Fibroblast of skin of right quadriceps (primary cell): ENCODE measurements at places on chromosomes 3 and 15.

GRCh38 chr15:39510001-39510701 is 70.7 kb upstream of the THBS1 start:
- no peak for DNase-seq

- no peak for DNase-seq
These were observed 288.8 kb downstream of the ZBTB20 start for GRCh38 chr3:114858329-114858728.

DNA sequence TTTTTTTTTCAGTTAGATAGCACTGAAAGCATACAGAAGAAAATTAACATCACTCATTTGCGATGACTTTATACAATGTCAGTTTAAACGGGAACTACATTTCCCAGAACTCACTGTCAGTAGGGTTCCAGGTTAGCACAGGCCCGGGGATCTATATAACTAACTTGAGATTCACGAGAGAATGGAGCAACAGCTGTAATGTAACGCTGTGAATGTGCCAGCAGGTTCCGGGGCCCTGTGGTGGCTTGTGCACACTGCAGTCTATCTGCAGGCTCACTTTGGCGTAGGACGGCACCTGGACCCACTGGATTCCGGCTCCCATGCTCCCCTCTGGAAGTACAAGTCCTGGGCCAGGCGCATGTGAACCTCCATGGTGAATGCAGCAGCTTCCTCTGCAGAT is 19.4 kb downstream of the CCR1 start:
- no peak for DNase-seq

DNA sequence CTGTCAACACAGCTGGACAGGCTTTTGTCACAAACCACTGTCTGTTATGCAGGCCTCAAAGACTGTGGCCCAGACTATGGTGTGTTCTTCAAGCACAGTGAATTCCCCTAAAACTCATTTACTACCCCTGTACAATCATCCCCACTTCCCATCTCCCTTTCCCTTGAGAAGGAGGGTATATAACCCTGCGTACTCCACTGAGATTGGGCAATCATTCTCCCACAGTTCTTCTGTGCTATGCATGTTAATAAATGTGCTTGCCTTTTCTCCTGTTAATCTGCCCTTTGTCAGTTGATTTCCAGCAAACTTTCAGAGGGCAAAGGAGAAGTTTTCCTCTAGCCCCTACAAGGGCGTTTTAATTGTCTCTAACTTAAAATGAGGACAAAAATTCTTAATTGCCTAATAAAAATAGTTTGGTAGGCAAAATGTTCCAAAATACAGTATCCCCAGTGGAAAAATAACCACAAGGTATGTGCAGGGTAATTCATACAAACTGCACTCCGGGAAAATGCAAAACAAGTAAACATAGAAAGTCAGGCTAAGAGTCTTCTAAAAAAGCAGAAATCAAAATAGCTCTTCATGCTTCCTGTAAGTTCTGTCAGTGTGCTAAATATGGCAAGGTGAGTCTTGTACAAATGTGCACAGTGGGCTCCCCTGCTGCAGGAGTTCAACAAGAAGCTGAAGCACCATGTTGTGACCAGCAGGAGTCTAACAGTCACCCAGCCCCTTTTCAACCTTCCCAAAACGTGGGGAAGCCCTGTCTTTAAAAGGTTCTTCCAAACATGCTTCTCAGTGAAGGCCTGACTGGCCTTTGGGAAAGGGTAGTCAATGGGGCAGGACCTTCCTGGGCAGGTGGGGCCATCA is 10.2 kb downstream of the ATP10A start:
- no peak for DNase-seq

DNA sequence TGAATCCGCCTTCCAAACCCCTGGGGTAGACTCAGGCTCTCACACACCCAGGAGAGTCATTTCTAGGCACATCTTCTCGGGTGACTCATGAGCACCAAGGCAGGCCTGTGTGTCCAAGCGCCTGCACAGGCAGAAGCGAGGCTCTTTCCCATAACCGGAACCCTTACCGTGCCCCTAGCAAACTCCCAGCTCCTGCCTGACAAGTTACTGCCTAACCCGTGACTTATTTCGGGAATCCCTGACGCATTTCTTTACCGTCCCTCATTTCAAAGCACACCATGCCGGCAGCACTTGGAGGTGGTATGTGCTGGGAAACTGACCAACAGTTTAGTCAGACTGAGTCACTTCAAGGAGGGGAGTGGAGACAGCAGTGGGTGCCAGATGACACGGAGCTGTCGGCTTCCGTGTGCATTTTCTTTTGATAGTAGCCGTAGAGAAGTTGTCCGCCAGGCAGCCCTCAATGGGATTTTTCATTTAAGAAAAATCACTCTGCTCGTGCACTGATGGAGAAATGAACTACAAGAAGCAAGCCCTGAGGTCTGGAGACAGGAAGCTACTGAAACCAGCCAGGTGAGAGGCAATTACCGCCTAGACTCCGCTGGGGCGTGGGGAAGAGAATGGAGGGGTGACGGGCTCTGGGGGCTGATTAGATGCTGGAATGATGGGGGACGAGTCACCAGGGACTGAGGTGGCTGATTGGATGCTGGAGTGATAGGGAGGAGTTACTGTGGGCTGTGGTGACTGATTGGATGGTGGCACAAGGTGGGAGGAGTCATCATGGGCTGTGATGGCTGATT is 17.3 kb upstream of the HRH1 start:
- DNase-seq: peak; percentile 100

GRCh38 chr3:99287876-99288275 is 350.5 kb upstream of the COL8A1 start:
- DNase-seq: no peak

DNA sequence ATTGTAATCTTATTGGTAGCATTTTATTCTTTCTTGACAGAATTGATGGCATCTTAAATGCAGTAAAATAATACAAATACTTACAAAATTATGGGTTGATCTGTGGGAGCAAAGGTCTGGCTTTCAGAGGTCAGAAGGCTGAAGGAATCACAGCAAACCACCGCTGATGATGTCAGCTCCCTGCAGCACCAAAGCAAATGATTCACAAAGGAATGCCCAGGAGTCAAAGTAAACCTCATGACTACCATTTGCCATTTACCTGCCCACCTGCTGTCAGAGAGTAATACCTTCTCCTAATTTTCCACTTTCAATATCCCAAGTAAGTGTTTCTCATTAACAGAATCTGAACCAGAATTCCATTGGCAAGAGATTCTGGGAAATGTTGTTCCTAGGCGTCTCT is 46.1 kb downstream of the CPA3 start:
- no peak for DNase-seq

DNA sequence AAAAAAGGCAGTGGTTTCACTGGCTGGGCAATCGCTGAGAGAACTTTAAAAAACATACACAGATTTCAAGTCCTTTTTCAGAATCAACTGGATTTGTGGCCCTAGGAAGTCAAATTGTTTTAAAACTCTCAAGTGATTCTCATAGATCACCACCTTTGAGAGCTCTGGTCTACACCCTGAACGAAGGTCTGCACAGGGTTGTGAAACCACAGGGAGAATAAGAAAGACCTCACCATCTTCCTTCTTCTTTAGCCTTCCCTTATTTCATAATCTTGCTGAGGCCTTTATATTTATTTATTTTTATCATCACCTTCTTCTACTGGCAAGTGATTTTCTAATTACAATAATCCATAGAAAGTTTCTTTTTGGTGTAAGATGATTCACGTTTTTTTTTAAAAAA is 58.1 kb downstream of the FOXP1 start:
- DNase-seq: no peak

- DNase-seq: peak; percentile 95
These were observed 46.5 kb upstream of the FSTL1 start for GRCh38 chr3:120497336-120497735.

GRCh38 chr3:50147861-50148260 is 7.3 kb upstream of the SEMA3F start:
- peak; percentile 55 for DNase-seq

GRCh38 chr3:143119009-143119914 is at the start of gene CHST2:
Gene CHST2 (plus strand): TSS chr3:143119771. CDS start chr3:143120817, 1,046 bp downstream.
- DNase-seq: peak; percentile 78

DNA sequence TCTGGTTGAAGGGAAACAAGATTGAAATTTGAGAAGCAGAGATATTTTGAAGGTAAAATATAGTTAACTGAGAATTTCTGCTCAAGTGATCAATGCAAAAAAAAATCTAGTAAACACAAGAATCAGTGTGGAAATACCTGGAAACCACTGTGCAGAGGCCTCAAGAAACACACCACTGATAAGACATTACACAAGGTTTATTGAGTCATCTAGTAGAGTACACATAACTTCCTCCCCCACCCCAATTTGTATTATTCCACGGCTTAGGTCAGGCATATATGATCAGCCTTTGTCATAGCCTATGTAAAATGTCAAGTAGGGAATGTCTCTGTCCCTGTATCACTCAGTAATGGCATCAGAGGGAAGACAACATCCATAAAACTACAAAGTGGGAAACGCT is 447.8 kb upstream of the BCHE start:
- peak; percentile 7 for DNase-seq

GRCh38 chr15:68231102-68231818 is 1.7 kb upstream of the CLN6 start:
- DNase-seq: no peak

DNA sequence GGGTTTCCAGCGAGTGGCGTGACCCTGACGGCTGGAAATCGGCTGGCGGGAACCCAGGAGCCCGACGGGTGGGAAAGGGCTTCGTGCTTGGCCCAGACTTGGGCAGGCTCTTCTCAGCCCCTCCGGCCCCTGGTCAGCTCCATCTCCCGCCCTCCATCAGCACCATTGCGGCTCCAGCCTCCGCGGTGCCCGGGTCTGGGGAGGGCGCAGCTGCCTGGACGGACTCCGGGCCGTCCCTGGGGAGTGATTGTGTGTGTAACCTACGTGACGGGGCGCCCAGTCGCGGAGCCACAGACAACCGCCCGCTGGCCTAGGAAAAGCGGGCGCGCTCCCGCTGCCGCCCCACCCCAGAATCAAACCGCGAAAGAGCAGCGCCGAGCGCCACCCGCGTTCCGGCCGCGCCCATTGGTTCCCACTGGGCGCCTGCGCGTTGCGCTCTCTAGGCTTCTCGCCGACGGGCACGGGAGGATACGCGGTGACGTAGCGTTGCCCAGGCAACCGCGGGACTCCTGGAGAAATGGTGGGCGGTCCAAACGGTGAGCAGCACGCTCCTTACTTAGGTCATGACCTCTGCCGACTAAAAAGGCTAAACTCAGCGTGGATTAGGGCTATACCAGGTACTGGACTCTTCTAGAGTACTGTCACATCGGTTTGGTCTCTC is at the start of gene CFAP20DC:
TSS of gene CFAP20DC (minus strand) at position 355 of the 661 bp plus-strand sequence. CDS start 394 bp downstream, outside the sequence.
- peak; percentile 93 for DNase-seq

GRCh38 chr15:31259562-31260252 is 66.9 kb upstream of the KLF13 start:
- DNase-seq: no peak

- DNase-seq: peak; percentile 14
These were observed 302.2 kb upstream of the TPM1 start for GRCh38 chr15:62740141-62741004.

- DNase-seq: no peak
These were observed 6.7 kb upstream of the GRM7 start for GRCh38 chr3:6854184-6854583.

- DNase-seq: no peak
These were observed 19.6 kb downstream of the NR2F2 start for GRCh38 chr15:96349857-96350720.

GRCh38 chr15:75823860-75824613 is 19.2 kb upstream of the UBE2Q2 start:
- DNase-seq: no peak

DNA sequence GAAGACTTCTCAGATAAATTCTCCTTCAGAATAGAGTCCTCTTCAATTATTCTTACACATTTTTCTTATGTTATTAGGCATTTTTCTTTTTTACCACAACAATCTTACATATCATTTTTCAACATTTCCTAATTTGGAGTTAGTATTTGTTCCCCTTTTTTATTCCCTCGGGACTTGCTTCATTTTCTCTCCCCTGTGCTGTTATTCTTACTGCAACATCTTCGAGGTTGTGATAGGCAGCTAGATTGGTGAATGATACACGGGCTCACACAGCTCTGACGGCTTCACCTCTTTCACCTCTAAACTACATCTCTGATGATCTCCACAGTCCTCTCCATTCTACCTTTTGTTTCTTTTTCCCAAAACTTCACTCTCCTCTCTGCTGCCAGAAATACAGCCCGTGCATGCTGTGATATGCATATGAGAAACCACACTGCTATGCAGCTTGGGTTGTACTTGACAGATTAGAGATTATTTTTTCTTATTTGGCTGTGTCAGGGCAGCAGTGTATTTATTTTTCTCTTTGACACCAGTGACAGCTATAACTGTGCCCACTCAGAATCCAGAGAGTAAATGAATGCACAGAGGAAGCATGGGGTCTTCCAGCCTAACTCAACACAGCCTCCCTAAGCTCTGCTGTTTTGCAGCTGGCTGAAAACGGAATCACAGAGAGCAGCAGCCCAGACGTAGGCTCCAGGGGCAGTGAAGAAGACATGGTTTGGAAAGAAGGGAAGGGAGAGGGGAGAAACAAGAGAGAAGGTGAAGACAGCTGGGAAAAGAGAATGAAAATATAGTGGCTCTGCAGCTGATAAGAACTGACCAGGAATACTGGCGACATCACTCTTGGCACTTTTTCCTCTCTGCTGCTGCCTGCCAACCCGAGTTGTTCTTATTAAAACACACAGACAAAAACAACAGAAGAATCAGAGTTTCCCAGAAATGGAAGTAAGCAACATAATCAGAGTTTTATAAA is 61.8 kb downstream of the SLC9A9 start:
- DNase-seq: no peak

DNA sequence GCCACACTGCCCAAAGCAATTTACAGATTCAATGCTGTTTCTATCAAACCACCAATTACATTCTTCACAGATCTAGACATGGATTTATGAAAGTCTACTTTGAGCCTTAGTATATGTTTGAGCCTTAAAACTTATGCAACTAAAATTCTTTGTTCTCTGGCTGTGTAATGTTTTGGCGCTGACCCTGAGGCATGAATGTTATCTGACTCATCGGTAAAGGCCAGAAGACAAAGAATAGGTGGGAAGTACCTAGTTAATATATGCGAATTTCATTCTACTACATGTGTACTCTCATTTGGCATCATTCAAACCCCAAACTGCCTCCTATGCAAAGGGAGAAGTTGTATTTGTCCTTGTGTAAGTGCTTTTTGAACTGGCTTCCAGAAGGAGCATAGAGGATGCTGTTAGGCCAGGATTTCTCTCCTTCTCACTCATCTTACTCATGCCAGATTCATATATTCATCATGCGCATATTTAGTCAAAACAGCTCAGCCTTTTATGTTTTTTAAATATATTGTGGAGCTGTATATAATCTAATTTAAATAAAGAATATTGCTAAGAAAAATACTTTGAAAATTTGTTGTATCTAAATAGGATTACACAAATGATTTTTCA is 204.2 kb downstream of the NFKBIZ start:
- DNase-seq: peak; percentile 58

DNA sequence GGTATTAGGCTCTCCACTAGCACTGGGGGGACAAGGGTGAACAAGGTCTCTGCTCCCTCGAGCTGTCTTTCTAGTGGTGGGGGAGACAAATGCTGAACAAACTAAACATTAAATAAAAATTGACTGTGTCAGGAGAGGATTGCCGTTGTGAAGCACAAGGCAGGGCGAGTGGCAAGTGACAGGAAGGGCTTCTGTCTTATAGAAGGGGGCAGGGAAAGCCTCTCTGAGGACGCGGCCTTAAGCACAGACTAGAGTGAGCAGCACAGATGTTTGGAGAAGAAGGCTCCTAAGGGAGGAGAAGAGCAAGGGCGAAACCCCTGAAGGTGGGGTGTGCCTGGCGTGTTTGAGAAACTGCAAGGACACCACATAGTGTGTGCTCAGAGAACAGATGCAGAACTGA is 50.9 kb upstream of the ATP2B2 start:
- DNase-seq: no peak
